CD14-positive monocyte (primary cell): ENCODE measurements at places on chromosomes 4 and X.

GRCh38 chrX:13654116-13654515 is 1.2 kb downstream of the TCEANC start:
- no peak for DNase-seq

GRCh38 chr4:22385611-22386011 is 130.3 kb downstream of the ADGRA3 start:
- DNase-seq: no peak

DNA sequence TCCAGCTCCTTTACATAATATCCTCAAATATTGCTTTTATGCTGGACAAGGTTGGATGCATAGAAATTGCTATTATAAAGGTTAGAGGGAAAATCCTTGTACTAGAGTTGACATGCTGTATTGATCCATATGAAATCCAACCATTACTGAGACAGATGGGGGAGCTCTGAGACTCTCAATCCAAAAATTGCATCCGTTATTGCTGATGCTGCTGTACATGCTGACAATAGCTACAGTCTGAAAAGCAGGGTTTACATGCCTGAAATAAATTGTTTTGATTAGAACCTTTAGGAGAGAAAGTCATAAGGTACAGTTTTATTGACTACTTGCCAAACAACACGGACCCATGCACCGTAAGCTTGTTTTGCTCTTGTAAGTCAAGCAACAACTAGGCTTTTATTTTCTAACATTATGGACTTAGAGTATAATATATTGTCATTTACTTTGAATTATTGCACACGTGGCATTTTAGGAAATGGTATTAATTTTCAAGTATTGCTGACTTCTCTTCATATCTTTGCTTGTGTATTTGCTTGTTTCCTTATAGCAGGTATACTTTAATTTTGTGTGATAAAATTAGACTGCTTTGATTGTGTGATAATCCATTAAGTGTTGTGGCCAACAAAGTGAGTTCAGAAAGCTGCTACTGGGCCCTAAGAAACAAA is 1365.2 kb downstream of the STIM2 start:
- no peak for DNase-seq

GRCh38 chr4:144336633-144337032 is 196.1 kb upstream of the GYPA start:
- no peak for DNase-seq

- DNase-seq: no peak
Measured at GRCh38 chr4:3836406-3836755, 70.2 kb downstream of the ADRA2C start.

DNA sequence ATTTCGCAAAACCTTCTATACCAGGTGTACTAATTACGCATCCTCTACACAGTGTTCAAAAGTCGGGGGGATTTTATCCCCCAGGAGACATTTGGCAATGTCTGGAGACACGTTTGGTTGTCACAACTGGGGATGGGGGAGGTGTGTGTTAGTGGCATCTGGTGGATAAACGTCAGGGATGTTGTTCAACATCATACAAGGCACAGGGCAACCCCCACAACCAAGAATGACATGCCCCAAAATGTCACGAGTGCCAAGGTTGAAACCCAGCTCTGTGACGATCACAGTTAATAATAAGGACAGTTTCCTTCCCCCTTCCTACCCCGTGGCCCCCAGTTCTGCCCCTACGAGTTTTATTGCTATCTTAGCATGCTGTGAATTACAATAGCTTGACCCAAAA is 15.9 kb upstream of the SEL1L3 start:
- DNase-seq: no peak

DNA sequence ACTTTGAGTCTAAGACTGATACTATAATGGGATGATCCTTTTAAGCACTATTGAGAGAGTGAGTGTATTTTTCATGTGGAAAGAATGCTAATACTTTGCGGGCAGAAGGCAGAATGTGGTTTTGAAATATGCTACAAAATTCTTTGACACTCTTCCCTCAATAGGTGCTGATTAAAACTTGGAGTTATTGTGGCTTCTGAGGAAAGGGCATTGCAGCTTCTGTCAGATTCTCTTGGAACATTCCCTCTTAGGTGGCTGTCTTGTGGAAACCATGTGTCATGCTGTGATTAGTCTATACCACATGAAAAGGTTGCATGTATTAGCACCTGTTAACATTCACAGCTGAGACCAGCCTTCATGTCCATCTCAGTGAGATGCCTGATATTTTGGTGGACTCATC is 547.0 kb downstream of the STIM2 start:
- no peak for DNase-seq

- no peak for DNase-seq
Measured at GRCh38 chrX:57104921-57105398, 16.4 kb downstream of the SPIN2B start.

GRCh38 chrX:36867143-36867542 is 141.0 kb upstream of the FAM47C start:
- DNase-seq: no peak

- DNase-seq: no peak
Measured at GRCh38 chr4:123363729-123364128, 32.9 kb upstream of the SPRY1 start.

DNA sequence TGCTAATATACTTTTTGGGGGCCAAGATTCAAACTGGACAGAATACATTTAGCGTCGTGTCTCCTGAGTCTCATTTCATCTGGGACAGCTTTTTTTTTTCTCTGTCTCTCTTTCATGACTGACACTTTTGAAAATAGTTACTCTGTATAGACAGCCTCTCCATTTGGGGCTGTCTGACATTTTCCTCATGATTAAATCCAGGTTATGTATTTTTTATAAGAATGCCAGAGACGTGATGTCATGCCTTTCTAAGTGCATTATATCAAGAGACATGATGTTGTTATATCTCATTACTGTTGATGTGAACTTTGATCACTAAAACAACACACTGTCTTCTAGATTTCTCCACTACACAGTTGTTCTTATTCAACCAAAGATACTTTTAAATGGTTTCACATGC is 199.0 kb downstream of the BANK1 start:
- no peak for DNase-seq

- DNase-seq: no peak
Measured at GRCh38 chrX:40663880-40664630, 16.7 kb upstream of the CXorf38 start.

- DNase-seq: peak; percentile 33
Measured at GRCh38 chr4:140149846-140150635, 3.9 kb downstream of the MAML3 start.

DNA sequence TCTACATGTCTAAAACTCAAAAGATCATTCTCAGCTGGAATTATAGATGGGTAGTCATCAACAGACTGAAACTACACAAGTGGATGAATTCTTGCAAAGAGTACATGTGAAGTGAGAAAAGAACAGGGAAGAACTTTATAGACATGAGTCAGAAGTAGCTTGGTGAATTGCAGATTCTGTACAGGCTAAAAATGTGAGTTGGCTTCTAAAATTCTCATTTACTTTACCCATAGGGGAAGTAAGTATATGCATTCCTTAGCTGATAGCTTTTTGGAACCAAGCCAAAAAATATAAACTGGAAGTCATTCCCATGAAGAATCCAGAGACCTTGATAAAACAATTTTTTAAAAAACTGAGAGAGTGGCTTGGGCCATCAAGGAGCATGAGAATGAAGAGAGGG is 584.2 kb upstream of the FTHL17 start:
- no peak for DNase-seq

- no peak for DNase-seq
Measured at GRCh38 chr4:35102066-35102465, 1142.2 kb downstream of the ARAP2 start.

- no peak for DNase-seq
Measured at GRCh38 chrX:137032341-137032694, 1.5 kb downstream of the GPR101 start.

DNA sequence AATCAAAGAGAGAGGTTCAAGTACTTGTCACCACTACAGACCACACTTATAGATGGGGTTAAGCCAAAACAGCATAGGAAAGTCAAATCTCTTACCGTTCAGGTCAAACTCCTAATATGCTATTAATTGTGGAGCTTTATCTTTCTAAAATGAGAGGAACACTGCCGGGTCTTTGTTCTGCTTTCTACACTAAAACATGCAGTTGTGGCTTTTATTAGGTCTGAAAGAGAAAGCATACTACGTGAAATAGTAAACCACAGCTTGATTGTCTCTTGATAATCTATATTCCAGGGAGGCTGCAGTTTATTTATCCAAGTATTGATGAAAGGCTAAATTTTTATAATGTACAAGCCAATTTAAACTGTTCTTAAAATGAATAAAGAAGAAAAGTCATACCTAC is 12.3 kb upstream of the INPP4B start:
- DNase-seq: no peak

GRCh38 chrX:75155447-75155826 is 646 bp downstream of the ABCB7 start:
- no peak for DNase-seq

GRCh38 chr4:25171201-25171865 is 11.1 kb upstream of the SEPSECS start:
- no peak for DNase-seq

GRCh38 chr4:143713553-143713952 is 13.1 kb upstream of the FREM3 start:
- no peak for DNase-seq

GRCh38 chr4:55979562-55979961 is 30.8 kb downstream of the CEP135 start:
- DNase-seq: no peak

DNA sequence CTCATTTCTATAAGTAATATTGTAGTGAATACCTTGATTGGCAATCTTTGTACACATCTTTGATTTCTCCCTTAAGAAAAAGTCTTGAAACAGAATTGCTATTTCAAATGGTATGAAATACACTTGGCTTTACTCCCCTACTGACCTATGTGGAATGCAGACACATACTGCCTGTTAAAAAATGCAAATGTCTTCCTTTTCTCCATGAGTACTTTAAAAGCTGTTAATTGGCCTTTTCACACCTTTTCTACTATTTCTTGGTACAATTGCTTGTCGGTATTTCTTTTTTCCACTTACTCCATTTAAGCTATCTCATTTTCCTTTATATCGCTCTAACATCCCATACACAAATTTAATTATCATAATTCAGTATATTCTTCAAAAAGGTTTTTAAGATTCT is 87.2 kb downstream of the FRYL start:
- DNase-seq: no peak

GRCh38 chrX:105653891-105654290 is 168.4 kb upstream of the NRK start:
- no peak for DNase-seq

GRCh38 chrX:13254076-13254785 is 65.6 kb downstream of the ATXN3L start:
- peak; percentile 2 for DNase-seq

DNA sequence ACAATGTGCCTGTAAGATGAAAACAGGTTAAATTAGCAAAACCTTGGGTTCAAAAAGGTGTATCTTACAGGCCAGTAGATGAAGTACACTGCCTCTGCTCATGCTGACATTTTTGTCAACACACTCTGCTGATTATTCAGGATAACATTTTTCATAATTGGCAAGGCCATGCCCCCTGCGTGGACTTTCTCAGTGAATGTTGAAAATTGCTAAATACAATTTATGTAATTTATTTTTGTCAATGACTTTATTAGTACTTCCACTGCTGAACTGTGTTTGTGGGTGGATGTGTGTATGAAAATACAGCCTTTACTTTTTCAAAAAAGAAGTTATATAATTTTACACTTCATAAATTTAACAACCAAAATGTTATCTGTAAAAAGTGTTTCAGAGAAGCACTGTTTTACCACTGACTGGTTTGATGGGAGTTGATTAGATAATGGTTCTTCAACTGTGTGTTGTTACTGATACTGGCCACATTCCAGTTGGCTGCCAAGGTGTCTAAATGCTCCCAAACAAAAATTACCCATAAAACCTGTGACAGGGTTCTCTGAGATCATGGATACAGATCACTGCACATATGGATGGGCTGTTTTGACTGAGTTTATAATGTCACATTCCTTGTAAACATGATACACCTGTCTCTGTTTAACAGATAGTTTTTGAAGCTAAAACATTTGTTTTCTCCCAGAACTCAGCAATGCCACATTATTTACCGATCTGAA is 151.9 kb upstream of the SLC7A11 start:
- no peak for DNase-seq

DNA sequence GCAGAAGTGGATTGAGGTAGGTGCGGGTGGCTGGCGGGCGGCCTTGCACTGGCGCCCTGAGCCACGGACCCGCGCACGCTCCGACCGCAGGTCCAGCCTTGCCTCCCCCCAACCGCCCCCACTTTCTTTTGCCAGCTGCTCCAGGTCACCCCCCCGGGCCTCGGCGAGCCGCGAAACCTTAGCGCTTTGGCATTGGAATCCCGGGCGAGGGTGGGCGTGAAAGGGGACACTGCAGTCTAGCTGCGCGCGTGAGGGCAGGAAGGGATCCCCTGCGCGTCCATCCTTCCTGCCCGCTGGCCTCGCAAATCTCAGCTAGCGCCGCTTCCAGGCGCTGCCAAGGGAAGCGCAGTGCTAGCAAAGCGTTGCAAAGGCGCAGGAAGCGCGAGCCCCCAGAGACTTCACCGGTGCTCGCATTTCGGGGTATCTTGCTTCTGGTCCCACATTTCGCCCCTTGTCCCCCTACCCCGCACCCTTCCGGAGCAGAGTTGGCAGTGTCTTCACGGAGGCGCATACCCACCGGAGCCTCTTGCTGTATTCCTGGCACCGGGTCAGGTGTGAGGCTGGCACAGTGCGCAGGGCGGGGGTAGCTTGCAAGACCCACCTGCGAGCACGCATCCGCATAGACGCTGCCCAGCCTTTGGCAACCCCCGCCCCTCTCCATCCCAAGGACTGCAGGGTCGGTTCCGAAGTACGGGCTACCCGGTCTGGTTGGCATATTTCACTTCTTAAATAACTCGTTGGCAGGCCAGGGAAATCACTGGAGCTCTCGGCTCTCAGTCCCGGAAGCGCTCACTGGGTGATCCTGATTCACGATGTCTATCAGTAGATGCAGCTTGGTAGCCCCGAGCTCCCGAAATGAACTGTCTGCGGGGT is 104.4 kb downstream of the UCHL1 start:
- peak; percentile 10 for DNase-seq

DNA sequence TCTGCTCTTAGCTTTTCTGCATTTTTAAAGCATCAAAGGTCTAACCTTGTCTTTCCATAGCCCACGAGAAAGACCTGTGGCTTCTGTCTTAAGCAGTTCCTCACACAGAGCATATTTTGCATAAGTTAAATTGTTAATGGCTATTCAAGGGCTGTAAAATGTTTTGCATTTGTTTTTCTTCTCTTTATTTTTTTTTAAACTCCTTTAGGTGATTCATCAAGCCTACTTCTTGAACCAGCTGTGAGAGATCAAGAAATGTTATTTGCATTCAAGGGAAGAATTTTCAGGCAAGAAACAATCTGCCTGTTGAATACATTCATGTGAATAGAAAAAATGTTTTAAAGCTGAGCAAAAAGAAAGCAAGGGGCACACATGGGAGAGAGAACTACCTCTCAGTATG is 423.8 kb upstream of the FRG1 start:
- no peak for DNase-seq

DNA sequence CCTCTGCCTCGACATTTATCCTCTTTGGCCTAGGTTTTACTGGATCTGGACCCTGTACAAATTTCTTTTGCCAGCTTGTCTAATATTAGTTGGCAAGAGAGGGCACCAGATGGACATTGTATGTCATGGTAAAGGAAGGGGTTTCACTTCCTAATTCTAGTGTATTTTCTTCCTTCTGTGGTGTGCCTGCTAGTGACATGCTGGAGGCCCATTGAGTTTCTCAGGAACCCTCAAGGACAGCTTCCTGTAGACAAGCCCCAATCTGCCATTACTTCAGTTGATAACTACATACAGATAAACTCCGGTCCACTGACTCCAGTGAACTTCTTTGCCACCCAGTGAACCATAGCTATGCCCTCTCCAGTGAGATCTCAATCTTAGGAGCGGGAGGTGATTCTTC is 116.9 kb downstream of the STPG2 start:
- DNase-seq: no peak

GRCh38 chr4:6795821-6796220 is 13.3 kb downstream of the KIAA0232 start:
- DNase-seq: no peak
